ENCODE measurements at places on chromosomes 12 and 14. TPM values are rescaled to one million over a fixed set of nuclear protein-coding genes. Genes with fewer than 3 reads are reported as not detected.

The CABP1 gene
- not detected for total RNA-seq

The KLHDC1 gene
- 4.0 TPM for total RNA-seq

The NTS gene
- under 0.01 TPM for total RNA-seq

The ARHGEF40 gene
- 209 TPM for total RNA-seq

The LETMD1 gene
- total RNA-seq, result 45.2 TPM

The DLGAP5 gene
- 54.3 TPM for total RNA-seq

The AQP6 gene
- total RNA-seq, result not detected

The TEDC1 gene
- 9.1 TPM for total RNA-seq
